CD4-positive, CD25-positive, alpha-beta regulatory T cell (primary cell): ENCODE measurements at places on chromosomes 12 and 14. TPM values are rescaled to one million over a fixed set of nuclear protein-coding genes. Genes with fewer than 3 reads are reported as not detected.
A peak's percentile ranks its signal among the peaks of the same experiment; 100 is the strongest.

DNA sequence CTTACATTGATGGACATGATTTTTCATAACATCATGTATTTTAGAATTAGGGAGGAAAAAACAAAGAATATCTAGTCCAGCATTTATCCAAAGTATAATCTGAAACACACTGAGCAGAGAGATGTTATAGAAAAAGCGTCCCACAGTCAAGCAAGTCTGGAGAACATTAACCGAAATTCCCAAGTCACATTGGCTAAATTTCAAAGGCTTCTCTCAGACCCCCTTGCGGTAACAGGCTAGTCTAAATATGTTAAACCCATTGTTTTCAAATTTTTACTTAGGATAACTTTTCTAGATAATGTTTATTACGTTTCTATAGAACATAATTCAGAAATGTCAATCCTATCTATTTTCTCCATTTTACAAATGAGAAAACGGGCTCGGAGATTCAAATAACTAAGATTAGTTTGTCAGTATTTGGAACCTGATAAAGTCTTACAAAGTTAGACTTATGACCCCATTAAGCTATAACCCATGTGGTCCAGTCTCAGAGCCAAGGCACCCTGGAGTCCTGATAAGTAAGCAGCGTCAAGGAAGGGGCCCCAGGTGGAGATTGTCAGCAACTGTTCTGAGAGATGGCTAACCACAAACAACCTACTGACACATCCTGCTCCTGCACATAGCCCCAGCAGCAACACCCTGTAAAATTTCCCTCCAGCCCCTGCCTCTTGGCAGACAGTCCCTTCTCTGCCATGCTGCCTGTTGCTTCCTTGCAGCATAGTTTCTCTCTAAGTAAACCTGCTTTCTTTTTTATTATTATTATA lies 220.6 kb upstream of the TMEM260 start:
- no peak overlapping the region for H3K27ac ChIP-seq
- DNase-seq, result peak; percentile 17
- H3K4me1 ChIP-seq, result no peaks in the 10 kb centered on the region
- no peaks in the 10 kb centered on the region for H3K27me3 ChIP-seq
- no peak overlapping the region for H3K4me3 ChIP-seq
- no peaks in the 10 kb centered on the region for H3K36me3 ChIP-seq

DNA sequence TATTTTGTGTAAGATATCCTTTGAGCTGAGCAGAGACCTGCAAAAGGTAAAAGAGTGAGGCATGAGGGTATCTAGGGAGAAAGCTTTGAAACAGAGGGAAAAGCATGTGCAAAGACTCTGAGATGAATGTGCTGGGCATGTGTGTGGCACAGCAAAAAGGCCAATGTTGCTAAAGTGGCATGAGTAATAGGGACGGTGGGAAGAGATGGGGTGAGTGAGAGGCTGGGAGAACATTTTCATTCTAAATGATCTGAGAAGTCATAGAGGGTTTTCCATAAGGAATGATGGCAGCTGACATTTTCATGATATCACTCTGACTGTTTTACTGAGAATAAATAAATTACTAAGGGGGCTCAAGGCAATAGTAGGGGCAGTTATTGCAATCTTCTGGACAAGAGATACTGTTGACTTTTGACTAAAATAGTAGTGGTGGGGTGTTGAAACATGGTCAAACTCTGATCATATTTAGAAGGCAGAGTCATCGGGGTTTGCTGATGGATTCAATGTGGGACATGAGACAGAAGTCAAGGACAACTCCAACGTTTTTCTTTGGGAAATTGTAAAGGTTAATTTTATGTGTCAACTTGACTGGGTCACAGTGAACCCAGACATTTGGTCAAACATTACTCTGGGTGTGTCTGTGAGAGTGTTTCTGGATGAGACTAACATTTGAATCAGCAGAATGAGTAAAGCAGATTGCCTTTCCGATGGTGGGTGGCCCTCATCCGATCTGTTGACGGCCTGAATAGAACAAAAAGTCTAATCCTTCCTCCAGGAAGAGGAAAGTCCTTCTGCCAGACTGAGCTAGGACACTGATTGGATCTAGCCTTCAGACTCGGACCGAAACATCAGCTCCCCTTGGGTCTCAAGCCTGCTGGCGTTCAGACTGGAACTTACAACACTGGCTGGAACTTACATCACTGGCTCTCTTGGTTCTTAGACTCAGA lies 193.9 kb upstream of the PLXNC1 start:
- H3K36me3 ChIP-seq, result no peaks in the 10 kb centered on the region
- no peaks in the 10 kb centered on the region for H3K4me1 ChIP-seq
- H3K27me3 ChIP-seq, result no peaks in the 10 kb centered on the region
- no peak overlapping the region for H3K4me3 ChIP-seq
- H3K27ac ChIP-seq, result no peak overlapping the region

DNA sequence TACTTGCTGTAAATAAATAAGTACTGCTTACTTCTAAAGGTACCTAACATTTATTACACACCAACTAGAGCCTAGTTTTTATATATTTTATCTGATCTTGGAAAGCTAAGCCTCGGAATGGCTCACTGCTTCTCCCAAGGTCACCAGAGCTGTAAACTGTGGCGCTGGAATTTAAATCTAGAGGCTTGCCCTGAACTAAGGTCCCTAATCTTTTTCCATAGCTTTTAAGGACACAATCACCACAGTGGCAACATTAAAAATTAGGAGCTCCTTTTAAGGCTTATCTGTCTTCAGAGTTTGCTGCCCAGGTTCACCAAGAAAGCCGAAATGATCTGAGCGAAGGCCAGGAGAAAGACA lies 670 bp downstream of the CCNB1IP1 start:
- H3K4me1 ChIP-seq, result peaks cover 15% of the 10 kb centered on the region
- peak overlapping the region; percentile 94 for H3K4me3 ChIP-seq
- no peaks in the 10 kb centered on the region for H3K36me3 ChIP-seq
- H3K27ac ChIP-seq, result peak overlapping the region; percentile 75

DNA sequence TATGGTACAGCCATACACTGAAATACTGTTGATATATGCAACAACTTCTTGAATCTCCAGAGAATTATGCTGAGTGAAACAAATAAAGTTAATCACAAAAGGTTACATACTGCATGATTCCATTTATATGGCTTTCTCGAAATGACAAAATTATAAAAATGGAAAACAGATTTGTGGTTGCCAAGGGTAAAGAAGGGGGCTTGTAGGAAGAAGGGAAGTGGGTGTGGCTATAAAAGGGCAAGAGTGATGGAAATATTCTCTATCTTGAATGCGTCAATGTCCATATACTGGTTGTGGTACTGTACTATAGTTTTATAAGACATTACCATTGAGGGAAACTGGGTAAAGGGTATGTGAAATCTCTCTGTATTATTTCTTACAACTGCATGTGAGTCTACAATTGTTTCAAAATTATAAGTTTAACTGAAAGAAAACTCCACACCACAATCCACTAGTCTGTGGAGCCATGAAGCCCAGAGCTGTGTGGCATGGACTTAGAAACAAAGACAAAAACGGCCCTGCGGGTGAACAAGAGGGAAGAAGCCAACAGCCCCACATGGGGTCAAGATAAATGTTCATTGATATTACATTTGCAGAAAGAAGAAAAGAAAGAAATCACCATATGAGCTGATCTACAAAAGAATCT lies 18.3 kb upstream of the TSPAN11 start:
- H3K36me3 ChIP-seq, result no peaks in the 10 kb centered on the region
- no peak overlapping the region for H3K27ac ChIP-seq
- H3K4me1 ChIP-seq, result no peaks in the 10 kb centered on the region
- H3K4me3 ChIP-seq, result no peak overlapping the region
- no peak for DNase-seq
- no peaks in the 10 kb centered on the region for H3K27me3 ChIP-seq

DNA sequence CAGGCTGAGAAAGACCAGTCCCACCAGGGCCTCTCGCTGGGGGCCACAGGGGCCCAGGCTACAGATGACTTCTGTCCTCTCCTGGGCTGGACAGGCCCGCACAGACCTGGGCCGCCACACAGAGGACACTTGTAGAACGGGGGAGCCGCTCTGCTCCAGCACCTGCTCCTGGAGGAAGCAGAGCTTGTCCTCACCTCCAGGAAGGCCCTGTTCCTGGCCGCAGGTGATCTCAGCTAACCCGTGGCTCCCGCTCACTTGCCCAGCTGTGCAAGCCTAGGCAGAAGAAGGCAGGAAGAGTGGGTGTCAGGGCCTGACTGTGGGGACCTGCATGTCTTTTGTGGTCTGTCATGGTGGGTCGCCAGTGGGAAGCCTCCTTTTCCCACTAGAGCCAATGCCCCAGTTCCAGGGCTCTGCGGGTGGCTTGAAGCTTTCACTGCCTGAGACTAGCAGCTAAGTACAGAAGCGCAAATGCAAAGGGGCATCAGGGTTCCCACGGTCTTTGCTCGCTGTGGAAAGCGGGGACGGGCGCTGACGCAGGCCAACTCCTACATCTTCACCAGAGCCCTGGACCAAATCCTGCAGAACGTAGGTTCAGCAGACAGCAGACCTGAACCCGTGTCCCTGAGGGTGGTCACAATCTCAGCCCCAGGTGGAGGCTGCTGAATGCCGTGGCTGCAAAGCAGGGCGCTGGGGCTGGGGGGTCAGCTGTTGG lies 8.8 kb upstream of the CEP170B start:
- no peak for DNase-seq
- no peaks in the 10 kb centered on the region for H3K27me3 ChIP-seq
- H3K4me1 ChIP-seq, result no peaks in the 10 kb centered on the region
- H3K36me3 ChIP-seq, result no peaks in the 10 kb centered on the region

DNA sequence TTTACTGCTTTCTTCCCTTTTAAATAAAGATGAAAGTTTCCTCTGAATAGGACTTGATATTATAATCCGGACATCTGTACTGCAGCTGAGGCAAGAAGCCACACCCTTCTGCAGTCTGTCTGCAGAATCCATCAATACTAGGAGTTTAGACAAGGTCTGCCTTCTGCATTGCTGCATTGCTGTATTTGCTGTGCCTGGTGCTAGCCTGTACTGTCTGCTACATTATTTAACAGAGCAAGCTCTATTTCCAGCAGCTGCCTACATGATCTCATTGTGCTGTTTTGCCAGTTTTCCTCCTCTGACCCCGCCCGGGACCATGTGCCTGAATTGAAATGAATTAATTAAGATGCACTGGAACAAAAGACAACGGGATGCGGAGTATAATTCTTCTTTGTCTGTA lies 1.7 kb downstream of the TUBA1A start:
- H3K27ac ChIP-seq, result peak overlapping the region; percentile 98
- H3K27me3 ChIP-seq, result no peaks in the 10 kb centered on the region
- H3K36me3 ChIP-seq, result peaks cover 33% of the 10 kb centered on the region

DNA sequence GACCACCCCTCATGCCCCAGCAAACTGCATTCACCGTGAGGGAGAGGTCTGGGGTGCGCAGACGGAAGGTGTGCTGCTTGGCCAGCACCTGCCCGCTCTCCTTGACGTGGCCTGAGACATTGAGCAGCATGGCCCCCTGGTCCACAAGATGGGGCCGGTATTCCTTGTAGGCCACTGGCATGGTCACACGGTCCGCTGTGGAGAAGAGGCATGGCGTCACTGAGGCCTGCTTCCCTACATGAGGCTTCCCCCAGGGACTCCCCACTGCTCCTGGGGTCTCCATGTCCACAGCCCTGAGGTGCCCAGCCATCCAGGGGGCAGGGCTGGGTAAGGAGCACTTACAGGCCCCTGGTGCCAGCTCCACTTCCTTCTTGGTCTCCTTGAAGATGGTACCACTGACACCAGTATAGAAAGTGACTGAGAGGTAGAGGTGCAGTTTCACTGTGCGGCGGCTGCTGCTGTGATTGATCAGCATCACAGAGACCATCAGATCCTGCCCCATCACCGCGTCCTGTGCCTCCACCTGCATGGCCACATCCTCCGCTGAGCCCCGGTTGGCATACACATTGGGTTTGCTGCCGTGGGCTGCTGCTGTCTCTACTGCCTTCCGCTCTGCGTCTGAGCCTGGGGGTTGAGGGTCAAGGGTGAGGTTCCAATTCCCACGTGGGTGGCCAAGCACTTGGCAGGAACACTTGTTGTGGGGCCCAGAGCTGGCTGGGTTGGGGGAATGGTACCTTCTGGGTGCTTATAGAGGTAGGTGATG lies 8.2 kb downstream of the TGM1 start:
- H3K27me3 ChIP-seq, result no peaks in the 10 kb centered on the region
- peaks cover 10% of the 10 kb centered on the region for H3K36me3 ChIP-seq
- H3K4me3 ChIP-seq, result no peak overlapping the region
- H3K4me1 ChIP-seq, result no peaks in the 10 kb centered on the region
- no peak for DNase-seq

DNA sequence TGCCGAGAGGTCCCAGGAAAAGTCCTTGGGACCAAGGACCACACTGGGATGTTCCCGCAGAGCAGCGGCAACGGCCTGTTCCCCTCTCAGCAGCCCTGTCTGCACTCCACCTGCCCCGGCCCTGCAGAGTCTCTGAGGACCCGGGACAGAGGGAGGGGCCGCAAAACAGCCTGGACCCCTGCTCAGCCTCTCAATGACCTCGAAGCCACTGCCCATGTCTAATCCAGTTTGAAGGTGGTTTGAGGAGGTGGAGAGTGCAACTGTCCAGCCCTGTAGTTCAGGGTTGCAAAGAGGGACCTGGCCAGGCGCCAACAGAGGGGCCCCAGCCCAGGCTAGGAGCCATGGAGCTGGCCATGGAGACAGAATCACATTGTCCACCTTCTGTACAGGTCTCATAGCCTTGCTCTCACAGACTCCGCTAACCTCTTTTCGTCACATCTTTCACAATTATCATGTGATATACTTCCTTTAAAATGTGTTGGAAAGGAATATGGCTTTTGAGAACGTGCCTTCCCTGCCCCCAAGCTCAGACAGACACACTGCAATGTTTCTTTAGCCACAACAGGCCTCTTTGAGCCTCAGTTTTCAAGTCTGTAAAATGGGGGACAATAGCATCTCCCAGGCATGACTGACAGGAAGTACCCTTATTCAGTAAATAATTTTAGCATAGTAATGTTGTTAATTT lies 49.3 kb downstream of the ACTN1 start:
- H3K36me3 ChIP-seq, result peaks cover 6% of the 10 kb centered on the region
- no peaks in the 10 kb centered on the region for H3K4me1 ChIP-seq
- no peak for DNase-seq
- H3K27ac ChIP-seq, result no peak overlapping the region
- no peak overlapping the region for H3K4me3 ChIP-seq
- H3K27me3 ChIP-seq, result no peaks in the 10 kb centered on the region

GRCh38 chr12:20434996-20435395 lies 66.7 kb downstream of the PDE3A start:
- H3K27me3 ChIP-seq, result no peaks in the 10 kb centered on the region
- no peaks in the 10 kb centered on the region for H3K4me1 ChIP-seq

GRCh38 chr12:43638806-43639205 lies 86.8 kb upstream of the ADAMTS20 start:
- peaks cover 2% of the 10 kb centered on the region for H3K27me3 ChIP-seq
- no peak overlapping the region for H3K27ac ChIP-seq
- H3K36me3 ChIP-seq, result no peaks in the 10 kb centered on the region
- H3K4me1 ChIP-seq, result no peaks in the 10 kb centered on the region
- H3K4me3 ChIP-seq, result no peak overlapping the region

- H3K36me3 ChIP-seq, result peaks cover 5% of the 10 kb centered on the region
- H3K27ac ChIP-seq, result no peak overlapping the region
- no peak for DNase-seq
- no peaks in the 10 kb centered on the region for H3K4me1 ChIP-seq
- H3K27me3 ChIP-seq, result no peaks in the 10 kb centered on the region
Observed at GRCh38 chr14:65664436-65664835, 251.9 kb downstream of the FUT8 start.

The PTPN6 gene
- 261 TPM for polyA plus RNA-seq

The ASCL1 gene
- polyA plus RNA-seq, result not detected

The SOAT2 gene
- not detected for polyA plus RNA-seq

The GPD1 gene
- not detected for polyA plus RNA-seq

The MSRB3 gene
- not detected for polyA plus RNA-seq

The DHRS2 gene
- polyA plus RNA-seq, result 0.25 TPM

The ENO2 gene
- 22.3 TPM for polyA plus RNA-seq
